H54 (cell line): ENCODE measurements at places on chromosomes 2 and 18.

GRCh38 chr18:69557282-69557681 is 156.6 kb downstream of the DOK6 start:
- DNase-seq, result no peak

- DNase-seq, result peak; percentile 72
These were observed 74.2 kb downstream of the VIT start for GRCh38 chr2:36770542-36771287.

- no peak for DNase-seq
These were observed 21.2 kb upstream of the NAB1 start for GRCh38 chr2:190627448-190628412.

DNA sequence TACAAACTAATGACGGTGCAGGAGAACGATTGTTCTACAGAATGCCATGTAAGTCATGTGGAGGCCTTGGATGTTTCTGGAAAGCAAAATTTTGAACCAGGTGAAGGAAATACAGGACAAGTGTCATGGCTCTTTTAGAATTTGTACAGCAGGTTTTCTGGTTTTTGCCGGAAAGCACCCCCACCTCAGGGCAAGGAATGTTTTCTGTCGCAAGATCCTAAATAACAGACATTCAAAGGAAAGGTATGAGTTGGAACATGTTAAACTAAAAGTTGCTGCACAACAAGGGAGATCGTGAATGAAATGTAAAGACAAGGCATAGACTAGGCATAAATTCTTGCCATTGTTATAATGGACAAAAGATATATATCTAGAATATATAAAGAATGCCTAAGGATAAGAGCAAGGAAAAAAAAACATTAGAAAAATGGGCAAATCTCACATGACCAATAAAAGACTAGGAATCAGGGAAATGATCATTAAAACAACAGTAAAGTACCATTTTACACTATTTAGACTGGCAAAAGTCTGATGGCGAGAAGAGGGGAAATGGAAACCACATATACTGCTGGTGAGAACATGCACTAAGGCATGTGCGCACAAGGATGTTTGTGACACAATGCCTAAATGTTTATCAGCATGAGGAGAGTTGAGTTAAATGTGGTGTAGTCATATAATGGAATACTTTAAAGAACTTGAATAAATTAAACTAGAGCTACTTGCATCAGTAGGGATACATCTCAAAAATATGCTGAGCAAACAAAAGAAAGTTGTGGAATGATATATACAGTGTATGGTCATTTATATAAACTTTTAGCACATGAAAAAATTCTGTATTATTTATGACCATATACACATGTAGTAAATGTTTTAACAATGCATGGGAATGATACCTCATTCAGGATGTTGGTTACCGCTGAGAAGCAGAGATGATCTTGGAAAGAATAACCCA is 127.0 kb downstream of the EML6 start:
- DNase-seq, result no peak

GRCh38 chr18:26017929-26018328 is 72.5 kb downstream of the SS18 start:
- DNase-seq, result no peak

- DNase-seq, result no peak
These were observed 122.6 kb downstream of the DYSF start for GRCh38 chr2:71575966-71576365.

DNA sequence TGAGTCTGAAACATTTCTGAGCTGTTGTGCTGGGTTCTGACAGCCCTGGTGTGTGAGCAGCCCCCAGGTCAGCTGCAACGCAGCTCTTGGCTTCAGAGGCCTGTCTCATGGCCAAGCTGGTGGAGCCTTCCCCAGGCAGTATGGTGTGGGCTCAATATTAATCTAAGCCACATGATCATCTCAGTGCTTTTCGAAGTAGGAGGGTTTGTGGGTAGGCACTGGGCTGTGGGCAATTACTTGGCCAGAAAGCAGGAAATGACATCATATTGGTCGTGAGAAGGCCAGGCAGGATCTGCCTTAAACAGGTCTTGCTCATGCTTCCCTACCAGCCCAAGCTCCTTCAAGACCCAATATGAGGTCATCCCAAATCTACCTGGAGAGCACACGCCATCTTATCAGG is 26.9 kb downstream of the LOXHD1 start:
- no peak for DNase-seq

DNA sequence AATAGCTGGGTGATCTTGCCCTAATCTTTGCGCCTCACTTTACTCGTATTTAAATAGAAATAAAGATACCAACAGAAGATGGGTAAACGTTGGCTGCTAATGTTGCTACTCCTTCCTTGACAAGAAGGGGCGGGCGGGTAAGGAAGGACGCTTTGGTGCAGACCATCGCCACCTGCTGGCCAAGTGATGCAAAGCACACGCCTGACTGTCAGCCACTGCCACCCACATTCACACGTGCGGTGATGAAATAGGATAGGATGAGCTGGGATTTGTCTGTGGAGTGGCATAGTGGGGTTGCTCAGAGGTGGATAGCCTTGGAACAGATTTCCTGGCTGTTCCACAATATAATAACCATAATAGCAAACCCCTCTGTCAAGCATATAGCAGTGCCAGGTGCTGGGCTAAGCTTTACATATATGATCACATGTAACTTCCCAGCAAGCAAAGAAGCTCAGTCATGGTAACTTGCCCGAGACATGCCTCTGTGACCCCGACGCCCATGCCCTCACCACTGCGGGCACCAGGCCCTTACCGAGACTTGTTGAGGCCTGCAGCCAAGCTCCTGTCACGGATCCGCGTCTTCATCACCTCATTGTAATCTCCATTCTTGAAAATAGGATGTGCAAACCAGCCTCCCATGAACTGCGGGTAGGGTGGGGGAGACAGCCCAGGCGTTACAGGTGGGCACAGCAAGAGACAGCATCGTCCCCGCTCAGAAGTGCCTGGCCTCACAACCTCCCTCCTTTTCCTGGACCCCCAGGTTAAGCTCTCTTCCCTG is 39.3 kb downstream of the LCT start:
- peak; percentile 69 for DNase-seq

DNA sequence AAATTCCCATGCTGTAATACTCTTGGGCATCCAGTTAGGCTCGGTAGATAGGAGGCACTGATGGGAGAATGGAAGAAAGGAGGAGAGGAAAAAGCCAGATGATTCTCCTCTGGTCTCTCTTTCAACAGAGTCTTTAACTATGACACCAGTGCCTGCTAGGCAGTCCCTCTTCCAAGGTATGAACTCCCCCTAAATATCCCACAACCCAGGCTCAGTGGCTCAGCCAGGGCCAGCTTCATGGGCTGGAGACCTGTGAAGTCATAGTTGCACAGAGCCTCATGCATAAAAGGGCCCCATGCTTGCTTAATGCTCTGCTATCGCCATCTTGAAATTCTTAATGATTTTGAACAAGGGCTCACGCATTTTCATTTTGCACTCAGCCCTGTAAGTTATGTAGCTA is 869.2 kb upstream of the GCFC2 start:
- no peak for DNase-seq

- DNase-seq, result no peak
These were observed 3.3 kb downstream of the RHBDD1 start for GRCh38 chr2:226839161-226839560.

- no peak for DNase-seq
These were observed 141.9 kb downstream of the SUCLG1 start for GRCh38 chr2:84317135-84317534.

DNA sequence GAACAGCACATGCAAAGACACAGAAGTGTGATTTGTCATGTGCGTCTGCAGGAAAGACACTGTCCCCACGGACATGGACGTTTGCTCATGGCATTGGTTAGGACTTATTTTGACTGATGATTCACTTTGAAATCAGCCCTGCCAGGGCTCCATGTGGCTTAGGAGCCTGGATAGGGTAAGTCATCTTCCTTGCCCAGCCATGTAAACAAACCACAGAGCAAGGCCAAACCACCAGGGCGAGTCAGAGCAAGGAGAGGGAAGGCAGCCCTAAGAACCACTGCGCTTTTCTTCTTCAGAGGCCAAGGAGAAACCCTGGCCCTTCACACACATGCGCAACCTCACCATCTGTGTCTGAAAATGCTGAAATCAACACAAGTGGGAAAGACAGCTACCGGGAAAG is 88.8 kb downstream of the GFPT1 start:
- DNase-seq, result peak; percentile 81

- DNase-seq, result no peak
These were observed 1590.0 kb upstream of the LRRTM1 start for GRCh38 chr2:81894451-81894990.

- DNase-seq, result no peak
These were observed 7.2 kb downstream of the POMC start for GRCh38 chr2:25161055-25161781.

GRCh38 chr2:216951171-216951570 is 91.3 kb upstream of the TNP1 start:
- no peak for DNase-seq

- no peak for DNase-seq
These were observed 969.1 kb upstream of the CDH2 start for GRCh38 chr18:29146068-29146467.

DNA sequence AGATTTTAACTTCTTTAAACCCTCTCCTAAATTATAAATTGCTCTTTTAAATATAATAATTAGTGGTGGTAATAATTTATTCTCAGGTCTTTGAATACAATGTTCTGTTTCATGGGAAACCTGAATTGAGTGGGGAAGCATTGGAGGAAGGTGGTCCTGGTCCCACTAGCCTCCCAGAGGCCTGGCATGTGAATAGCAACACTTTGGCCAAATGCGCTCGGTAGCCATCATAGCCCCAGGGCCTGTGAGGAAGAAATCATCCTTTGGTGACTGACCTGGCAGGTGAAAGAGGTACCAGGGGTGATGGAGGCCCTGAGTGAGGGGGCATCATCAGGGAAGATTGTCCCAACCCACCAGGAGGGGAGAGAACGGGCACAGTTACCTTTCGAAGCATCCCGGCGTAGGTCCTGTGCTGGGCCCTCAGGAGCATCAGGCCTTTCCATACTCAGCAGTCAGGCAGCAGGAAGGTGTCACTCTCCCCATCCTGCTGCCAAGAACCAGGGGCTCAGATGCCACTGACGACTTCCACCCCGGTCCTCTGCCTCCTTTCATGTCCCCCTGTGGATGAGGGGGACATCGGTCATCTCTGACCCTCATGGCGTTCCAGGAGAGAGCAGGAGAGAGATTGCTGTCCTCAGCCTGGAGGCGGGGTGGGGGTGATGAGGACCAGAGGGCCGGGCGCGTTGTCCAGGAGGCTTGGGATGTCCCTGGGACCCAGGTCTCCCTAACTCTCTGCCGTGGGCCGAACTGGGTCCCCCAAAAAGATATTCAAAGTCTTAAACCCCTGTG is 78.6 kb upstream of the HPCAL1 start:
- DNase-seq, result no peak

- DNase-seq, result no peak
These were observed 57.8 kb upstream of the KIF5C start for GRCh38 chr2:148817210-148817708.

GRCh38 chr2:176268976-176269318 is 295 bp upstream of the MTX2 start:
- DNase-seq, result no peak

- no peak for DNase-seq
These were observed 76.7 kb upstream of the CAVIN2 start for GRCh38 chr2:191923652-191923997.

DNA sequence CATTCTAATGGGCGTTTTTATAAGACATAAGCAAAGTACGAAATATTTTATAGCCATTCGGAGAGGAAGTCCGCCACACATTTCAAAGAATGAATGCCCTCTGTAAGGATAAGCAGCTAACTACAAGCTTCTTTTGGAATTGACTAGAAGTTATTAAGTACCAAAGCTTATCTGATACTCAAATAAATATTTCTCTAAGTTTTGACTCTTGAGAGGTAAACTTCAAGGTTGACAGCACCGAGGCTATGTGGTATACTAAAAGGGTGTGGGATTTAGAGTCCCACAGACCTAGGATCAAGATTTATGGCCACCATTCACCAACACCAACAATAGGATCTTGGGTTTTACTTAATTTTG is 48.1 kb upstream of the MSH2 start:
- DNase-seq, result no peak

DNA sequence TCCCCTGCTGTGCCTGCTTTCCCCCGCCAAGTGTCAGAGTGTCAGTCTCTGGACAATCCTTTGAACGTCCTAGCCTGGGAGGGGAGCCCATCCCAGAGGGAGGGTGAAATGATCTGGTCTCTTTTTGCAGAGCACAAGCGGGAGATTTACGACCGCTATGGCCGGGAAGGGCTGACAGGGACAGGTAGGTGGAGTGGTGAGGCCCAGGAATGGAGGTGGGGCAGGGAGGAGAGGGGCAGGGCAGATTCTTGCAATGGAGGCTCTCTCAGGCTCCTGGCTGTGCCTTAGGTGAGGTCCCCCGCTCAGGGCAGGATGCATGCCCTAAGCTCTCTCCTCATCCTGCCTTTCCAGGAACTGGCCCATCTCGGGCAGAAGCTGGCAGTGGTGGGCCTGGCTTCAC is 2.4 kb downstream of the DNAJB2 start:
- no peak for DNase-seq
